ENCODE measurements at places on chromosomes 16 and 17.

DNA sequence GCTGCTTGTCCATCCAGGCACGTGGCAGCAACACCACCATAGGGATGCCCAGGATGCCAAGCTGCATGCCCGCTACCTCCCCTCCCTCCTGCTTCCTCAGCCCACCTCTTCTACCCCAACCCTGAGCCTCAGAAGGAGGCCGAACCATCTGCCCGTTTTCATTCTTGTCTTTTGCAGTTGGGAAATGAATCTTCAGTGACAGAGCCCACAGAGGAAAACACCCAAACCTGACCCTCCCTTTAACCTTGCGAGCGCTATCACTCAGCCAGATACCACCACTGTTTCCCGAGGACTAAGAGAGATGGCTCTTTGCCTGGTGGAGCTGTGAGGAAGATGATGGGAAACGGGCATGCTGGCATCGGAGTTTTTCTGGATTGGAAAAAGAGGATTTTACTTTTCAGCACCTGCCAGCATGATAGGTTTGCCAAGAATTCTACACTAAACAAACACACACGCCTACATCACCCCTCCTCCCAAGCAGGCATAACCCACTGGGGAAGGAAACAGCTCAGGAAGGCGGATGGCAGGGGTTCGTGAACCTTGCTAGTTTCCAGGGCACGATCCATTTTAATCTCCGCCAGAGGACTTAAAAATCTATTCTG, 457.4 kb downstream of the SLC39A11 start:
- DNase-seq = no peak

DNA sequence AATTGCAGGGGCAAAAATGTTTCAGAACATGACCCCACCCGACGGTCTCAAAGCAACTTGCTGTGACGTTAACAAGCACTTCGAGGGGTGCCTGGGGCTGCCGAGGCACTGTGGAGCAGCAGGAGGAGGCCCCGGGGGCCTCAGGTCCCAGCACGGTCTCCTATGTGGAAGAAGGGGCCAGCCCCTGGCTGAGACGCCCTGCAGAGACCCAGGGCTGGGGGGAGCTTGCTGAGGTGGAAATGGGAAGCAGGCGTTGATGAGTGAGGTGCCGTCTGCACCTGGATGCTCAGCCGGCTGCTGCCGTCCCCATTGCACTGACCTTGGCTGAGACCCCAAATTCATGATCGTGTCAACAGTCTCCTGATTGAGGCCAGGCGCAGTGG, 46.5 kb downstream of the NT5M start:
- DNase-seq = no peak

DNA sequence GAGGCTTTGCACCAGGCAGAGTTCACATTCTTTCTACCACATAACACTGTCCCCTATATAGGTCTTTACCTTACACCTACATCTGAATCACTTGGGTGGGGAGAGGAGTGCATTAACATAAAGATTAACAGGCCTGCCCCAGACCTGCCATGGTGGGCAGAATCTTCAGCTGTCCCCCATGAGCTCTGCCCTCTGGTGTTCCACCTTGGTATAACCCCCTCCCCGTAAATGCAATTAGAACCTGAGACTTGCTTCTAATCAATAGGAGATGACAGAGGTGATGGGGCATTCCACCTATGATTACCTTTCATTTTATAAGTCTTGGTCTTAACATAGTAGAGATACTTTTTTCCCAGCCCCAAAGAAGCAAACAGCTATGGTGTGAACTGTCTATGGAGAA, 20.4 kb upstream of the GRIN2A start:
- no peak for DNase-seq

DNA sequence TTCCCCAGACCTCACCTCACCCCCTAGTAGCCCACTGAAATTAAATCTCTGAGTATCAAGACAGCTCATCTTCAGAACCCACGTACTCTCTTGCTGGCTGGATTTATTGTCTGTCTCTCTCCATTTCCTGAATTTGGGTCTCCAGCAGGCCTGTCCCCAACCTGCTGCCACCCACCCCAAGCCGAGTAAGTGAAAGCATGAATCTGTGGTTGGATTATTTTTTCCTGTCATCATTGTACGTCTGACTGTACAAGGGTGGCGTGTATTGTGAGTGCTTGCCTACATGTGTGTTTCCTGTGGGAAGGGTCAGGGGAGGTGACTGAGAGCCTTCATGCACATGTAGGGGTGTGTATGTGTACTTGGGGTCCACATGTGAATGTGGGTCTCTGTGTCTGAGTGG, 5.4 kb downstream of the TNP2 start:
- DNase-seq = no peak

- DNase-seq = no peak
These were observed 21.9 kb upstream of the CDH5 start for GRCh38 chr16:66344533-66345145.

- no peak for DNase-seq
These were observed 521 bp downstream of the GGA2 start for GRCh38 chr16:23509782-23510163.

DNA sequence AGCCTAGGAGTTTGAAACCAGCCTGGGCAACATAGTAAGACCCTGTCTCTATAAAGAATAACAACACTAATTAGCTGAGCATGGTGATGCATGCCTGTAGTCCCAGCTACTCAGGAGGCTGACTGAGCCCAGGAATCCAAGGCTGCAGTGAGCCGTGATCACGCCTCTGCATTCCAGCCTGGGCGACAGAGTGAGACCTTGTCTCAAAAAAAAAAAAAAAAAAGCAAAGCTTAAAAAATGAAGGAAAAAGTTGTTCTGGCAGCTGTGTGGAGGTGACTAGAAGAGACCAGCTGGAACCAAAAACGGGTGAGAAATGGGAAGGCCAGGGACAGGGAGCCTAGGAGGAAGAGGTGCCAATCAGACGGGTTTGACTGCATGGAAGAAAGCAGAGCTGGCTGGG, 4.2 kb downstream of the BCL7C start:
- DNase-seq = no peak

DNA sequence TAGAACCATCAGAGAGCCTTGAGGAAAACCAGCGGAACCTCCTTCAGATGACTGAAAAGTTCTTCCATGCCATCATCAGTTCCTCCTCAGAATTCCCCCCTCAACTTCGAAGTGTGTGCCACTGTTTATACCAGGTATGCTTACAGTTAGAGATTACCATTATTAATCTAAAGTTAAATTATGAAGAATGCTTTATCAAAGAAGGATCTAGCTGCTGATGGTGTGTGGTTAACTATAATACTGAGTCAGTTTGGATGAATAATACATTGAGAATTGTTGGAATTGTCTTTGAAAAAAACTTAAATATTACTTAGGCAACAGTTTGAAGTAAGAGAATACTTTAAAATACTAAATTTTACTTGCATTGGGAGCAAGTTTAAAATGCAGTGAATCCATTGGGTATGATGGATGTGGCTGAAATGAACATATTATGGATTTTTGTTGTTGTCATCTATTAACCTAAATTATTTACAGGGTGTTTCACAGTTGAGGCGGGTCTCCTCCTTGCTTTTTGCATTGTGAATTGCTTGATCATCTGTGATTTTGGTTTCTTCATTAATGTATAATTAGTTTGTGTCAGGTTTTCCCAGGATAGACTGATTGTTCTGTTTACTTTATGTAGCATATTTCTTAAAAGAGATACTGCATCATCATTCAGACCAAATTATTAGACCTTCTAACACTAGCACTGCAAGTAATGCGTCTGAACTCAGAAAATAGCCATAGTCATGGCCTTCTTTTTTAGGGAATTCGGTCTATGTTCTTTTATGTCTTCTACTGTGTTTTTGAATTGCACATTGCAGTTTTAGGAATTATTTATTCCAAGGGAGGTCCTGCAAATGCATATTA, 47.8 kb downstream of the OMG start:
- no peak for DNase-seq

DNA sequence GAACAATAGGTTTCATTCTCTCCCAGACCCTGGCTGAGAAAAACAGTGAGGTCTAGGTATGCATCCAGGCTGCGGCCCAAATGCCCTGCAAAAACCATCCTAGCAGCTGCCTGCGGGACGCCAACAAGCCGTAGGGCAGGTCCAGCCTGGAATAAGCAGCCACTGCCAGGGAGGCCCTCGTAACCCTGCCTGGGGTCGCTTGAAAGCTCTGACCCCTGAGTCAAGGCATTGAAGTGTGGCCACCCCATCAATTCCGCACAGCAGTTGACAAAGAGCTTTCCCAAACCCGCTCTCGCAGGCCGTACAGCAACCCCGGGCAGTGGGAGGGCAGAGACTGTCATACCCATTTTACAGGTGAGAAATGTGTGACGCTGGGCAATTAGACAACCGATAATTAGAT, 11.1 kb downstream of the TRPV1 start:
- no peak for DNase-seq

DNA sequence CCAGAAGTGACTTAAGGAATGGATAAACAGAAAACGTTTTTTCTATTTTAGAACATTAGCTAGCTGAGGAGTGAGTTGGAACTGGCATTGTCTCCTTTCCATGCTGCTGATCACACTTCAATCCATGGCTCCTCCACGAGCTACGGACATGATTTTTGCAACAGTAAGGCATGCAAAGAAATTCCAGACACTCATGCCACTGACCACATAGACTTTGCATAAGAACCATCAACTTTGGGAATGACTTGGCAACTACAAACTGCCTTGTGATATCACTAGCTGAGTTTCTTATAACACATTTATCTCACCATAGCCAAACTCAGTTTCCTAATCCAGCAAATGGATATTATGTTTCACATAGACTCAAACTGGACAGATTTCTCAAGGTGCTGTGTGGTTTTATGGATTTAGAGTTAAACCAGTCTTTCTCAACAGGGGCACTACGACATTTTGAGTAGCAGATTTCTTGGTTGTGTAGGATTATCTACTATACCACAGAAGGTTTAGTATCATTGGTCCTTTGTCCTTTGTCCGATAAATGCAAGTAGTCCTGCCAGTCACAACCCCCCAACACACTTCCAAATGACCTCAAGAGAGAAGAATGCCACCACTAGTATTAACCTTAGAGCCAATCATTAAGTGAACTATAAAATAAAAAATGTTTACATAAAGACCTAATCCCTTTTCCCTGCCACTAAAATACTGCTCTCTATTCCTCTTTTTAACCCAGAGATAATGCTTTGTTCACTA, 48.3 kb upstream of the C17orf78 start:
- no peak for DNase-seq

GRCh38 chr17:64554028-64554637, 47.4 kb downstream of the CEP95 start:
- DNase-seq = no peak

GRCh38 chr17:65820306-65820705, 258.9 kb upstream of the AXIN2 start:
- DNase-seq = no peak

DNA sequence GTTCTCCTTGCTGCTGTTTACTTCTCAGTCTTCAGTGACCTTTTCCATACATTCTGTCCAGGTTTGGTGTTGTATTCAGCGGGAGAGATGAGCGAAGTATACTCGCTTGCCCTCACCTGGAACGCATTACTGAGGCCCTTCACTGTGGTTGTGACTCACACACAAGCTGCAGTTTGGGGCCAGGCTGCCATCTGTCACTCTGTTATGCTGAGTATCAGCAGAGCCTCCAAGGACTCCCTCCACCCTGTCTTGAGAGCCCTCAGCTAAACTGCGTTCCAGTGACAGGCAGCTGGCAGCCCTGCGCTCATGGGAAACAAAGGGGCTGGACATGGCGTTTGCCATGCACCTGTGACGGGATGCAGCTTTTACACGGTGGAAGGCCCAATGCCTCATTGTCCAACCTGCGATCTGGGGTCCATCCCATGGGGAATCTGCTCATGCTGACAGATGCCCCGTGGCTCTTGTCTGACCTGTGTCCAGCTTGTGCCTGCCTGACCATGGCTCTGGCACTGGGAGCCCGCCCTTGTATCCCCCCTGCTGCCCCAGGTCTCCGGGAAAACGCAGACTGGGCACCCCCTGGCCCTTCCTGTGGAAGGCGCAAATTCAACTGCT, 6.5 kb upstream of the ZNF778 start:
- no peak for DNase-seq

DNA sequence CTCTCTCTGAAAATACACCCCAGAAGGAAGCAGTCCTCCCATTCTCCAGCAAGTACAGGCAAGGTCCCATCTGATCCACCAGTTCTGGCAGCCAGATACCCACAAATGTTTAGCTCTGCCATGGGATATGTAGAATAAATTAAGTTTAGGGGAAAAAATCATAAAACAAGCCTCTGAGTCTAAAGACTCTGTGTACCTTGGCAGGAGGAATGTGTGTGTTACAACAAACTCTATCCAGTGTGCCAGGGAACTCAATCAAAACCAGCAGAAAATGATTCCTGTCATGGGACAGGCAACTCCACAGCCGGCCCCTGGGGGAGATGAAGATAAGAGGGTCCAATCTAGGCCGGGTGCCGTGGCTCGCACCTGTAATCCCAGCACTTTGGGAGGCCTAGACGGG, 73.4 kb downstream of the MRM3 start:
- DNase-seq = no peak

GRCh38 chr16:73527187-73527586, 479.3 kb upstream of the ZFHX3 start:
- DNase-seq = no peak

- no peak for DNase-seq
These were observed 83.2 kb downstream of the LITAF start for GRCh38 chr16:11503566-11503965.
